ENCODE measurements at places on chromosomes 12 and 14.

GRCh38 chr14:92726135-92726932 lies 22.1 kb downstream of the LGMN start:
- no peak for DNase-seq

- no peak for DNase-seq
Measured at GRCh38 chr12:98470469-98471082, 44.8 kb upstream of the TMPO start.

DNA sequence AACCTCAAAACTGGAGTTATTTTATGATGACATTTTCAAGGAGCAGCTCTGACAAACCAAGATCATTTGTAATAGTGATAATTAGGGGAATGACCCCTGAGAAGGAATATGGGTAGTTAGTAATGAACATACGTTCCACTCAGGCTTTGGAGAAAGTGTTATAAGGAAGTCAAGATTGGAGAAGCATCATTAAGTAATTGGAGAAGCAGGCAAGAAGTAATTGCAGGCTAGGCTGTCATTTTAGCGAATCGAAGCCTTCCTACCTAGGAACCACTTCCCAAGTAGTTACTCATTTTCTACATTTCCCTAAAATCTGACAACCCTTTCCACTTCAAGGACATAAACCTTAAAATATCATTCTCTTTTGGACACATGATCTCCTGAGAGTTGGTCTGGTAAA lies 1.2 kb downstream of the EDDM3B start:
- no peak for DNase-seq

DNA sequence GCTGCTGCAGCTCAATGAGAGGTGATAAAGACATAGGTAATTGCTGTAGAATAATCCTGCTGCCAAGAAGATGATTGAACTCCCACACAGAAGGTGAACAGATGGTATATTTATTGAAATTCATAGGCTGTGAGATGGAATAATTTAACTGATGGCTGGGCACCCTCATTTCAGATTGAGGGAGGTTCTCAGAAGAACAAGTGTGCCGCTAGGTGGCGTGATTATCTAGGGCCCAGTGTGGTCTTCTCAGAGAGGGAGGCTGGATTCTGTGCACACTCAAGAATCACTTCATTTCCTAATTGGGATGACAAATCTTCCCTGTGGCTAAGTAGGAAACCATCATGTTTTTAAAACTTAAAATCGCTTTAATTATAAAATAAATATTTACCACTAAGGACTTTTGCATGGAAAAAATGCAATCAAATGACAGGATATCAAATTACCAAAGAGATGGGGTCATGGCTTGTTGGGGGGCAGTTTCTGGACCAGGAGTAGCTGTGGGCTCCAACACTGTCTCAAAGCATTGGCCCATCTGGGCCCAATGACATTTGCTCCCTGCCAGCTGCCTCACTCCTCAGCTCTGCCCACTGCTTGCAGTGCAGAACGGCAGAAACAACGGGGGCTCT lies 132.3 kb downstream of the SNAPC1 start:
- DNase-seq, result no peak

DNA sequence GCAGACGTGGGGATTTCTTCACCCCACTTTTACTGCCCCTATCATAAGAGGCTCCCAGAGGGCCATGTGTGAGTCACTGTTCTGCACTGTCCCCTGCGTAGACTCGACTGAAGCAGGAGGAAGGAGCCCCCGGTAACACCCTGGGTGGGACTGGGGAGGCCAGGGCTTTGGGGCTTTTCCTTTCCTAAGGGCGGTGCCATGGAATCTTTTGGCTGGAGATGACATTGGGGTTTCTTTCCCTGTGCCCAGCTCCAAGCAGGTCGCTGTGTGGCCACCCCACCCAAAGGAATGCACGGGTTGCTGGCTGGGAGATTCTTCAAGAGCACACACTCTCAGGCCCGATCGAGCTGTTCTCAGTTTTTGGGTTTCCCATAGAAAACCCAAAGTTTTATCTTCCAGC lies 62.3 kb upstream of the RIN3 start:
- no peak for DNase-seq

DNA sequence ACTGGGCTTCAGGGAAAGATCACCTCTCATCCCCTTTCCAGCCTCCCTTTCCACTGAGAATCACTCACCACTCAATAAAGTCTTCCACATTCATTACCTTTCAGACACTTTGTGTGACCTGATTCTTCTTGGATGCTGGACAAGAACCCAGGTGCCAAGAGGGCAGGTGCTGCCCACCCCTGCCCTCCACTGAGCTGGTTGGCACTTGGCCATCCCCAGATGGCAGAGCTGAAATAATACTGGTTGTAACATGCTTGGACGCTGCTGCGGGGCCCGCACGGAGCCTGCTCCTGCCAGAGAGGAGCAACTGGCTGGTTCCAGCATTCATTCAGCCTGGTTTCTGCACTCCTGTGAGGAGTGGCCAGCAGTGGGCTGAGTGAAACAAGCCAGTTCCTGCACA lies 386.7 kb upstream of the CCDC196 start:
- DNase-seq, result no peak

GRCh38 chr12:13504074-13504473 lies 307.5 kb downstream of the EMP1 start:
- no peak for DNase-seq

- no peak for DNase-seq
Measured at GRCh38 chr12:118107011-118107410, 3.2 kb upstream of the VSIG10 start.

DNA sequence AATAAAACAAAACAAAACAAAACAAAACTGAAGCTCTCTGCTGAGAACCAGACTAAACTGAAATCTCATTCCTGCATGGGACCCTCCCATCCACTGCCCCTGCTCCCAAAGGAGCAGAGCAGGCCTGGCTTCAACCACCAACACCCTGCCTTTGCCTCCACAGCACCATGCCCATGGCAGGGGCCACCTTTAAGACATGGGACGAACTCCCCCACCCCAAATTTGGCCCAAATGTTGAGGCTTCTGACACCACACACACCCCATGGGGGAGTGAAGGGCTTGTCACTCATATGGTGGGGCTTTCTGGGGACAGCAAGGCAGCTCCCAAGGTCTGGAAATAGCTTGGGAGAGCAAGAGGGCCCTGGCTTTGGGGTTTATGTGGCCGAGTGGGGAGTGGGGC lies 177.2 kb downstream of the KIF26A start:
- DNase-seq, result no peak

DNA sequence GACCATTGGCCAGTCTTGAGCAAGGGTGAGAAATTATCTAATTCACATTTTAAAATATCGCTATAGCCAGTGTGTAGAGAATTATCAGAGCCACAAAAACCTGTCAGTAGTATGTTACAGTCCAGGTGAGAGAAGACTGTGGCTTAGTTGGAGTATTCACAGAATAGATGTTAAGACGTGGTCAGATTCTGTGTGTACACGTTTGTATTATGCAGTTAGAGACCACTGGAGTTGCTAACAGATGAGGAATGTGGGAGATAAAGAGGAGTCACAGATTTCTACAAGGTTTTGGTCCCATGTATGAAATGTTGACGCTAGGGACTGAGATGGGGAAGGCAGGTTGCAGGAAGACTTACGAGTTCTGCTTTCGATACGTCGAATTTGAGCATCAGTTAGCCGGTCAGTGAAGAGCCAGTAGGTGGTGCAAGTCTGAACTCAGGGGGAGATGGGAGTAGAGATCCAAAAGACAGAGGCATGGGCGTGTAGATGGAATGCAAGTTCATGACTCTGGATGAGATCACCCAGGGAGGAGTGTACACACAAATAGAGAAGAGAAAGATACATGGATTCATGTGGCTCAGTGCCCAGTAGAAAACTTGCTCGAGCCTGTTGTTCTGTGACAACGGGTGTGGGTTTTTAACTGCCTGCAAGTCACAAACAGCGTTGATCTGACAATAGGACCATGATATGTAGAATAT lies 114.8 kb upstream of the FLRT2 start:
- DNase-seq, result no peak

- no peak for DNase-seq
Measured at GRCh38 chr14:99678198-99678597, 5.9 kb upstream of the CYP46A1 start.

DNA sequence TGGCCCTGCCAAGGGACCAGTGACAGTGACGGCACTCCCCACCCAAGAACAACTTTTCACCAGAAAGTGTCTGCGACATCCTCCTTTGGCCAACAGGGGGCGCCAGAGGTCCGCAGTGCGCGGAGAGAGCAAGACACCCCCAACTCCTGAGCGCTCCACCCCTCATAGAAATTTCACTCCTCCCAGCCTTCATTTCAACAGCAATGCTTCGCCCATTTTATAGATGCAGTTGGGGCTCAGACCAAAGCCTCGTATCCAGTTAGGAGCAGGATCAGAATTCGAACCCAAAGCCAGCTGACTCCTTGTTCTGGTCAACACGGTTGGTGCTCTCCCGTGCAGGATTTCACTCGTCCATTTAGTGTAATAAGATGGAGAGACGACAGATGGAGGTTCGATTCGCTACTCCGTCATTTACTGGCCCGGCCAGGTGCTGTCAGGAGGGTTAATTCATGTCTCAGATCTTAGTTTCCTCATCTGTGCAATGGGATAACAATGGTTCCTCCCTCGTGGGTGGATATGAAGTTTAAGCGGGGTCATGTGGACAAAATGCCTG lies 2.4 kb upstream of the POP5 start:
- DNase-seq, result peak; percentile 37

GRCh38 chr14:77681196-77682157 lies 26.3 kb downstream of the ALKBH1 start:
- no peak for DNase-seq

GRCh38 chr12:7075518-7075917 lies 15.0 kb downstream of the C1S start:
- DNase-seq, result no peak

- no peak for DNase-seq
Measured at GRCh38 chr12:98845957-98846356, 200.9 kb downstream of the APAF1 start.

DNA sequence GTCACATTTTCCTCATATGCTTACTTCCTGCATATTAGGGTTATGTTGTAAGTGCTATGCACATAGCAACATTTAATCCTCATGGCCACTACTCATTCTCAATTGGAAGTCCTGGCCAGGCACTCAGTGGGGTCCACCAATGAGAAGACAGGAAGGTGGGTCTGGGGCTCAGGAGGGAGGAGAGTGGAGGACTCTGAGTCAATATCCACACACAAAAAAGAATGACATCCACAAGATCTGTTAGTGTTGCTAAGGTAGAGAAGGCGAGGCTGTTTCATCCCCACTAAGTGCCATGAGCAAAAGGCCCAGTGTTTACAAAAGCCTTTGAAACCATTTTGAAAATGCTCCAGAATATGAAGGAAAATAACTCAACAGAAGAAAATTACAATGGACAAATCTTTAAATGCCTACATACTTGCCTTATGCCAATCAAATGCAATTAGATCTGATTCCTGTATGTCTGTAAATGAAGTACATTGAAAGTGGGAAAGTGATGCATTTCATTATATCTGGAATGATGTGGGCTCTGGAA lies 53.9 kb downstream of the EID3 start:
- DNase-seq, result no peak

DNA sequence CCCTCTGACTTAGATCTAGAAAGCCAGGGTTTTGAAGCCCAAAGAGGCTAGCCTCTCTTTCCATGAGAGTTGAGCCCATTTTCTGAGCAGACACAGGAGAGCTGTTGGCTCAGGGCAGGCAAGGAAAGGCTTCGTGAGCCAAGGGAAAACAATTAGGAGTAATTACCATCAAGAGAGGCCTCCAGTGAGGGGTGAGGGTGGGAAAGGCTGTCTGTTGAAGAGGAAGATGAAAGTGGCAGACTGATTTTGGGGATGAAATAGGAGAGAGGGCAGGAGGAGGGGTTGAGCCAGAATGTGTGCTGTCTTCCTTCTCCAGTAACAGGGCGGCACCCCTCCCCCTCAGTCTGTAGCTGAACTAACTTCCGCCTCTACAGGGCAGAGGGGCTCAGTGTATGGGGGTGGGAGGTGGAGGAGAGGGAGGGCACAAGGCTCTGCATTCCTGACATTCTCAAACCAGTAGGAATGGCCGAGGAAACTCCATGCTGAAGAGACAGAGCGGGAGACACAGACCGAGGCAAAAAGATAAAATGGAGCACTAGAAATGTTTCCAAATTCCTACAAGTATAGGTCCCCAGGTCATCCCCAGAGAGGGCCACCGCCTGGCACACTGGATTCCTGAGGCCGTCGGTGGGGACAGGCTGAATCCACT lies 33.1 kb upstream of the COL2A1 start:
- no peak for DNase-seq

GRCh38 chr14:31047503-31047902 lies 21.3 kb upstream of the STRN3 start:
- no peak for DNase-seq

- DNase-seq, result peak; percentile 8
Measured at GRCh38 chr12:130281153-130281799, 56.4 kb upstream of the PIWIL1 start.

GRCh38 chr14:55074662-55075061 lies 23.2 kb downstream of the MAPK1IP1L start:
- no peak for DNase-seq

DNA sequence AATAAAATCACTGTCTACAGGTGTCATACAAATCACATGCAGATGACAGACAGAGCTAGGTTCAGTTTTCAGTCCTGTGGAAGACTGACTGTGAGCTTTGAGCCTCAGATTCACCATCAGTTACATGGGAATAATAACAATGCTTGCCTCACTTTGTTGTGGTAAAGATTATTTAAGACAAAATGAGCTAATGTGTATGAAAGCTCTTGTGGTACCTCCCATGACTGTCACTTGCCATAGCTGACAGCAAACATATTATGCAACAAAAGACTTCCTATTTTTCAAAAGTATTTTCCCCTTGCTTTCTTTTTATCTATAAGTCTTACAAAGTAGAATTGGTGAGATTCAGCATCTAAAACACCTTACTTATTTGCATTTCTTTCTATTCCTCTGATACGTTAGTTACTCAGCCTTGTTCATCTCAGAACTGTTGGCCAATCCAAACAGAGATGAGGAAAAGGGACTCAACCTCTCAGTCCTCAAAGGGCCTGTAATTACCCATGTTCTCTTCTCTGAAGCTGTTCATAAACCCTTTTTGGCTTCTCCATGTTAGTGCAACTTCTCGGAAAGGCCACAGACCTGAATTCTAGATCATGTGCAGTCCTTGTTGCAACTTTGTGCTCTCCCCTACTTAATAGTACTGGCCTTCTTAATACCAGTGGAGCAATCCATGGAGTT lies 8.8 kb upstream of the DDHD1 start:
- no peak for DNase-seq

DNA sequence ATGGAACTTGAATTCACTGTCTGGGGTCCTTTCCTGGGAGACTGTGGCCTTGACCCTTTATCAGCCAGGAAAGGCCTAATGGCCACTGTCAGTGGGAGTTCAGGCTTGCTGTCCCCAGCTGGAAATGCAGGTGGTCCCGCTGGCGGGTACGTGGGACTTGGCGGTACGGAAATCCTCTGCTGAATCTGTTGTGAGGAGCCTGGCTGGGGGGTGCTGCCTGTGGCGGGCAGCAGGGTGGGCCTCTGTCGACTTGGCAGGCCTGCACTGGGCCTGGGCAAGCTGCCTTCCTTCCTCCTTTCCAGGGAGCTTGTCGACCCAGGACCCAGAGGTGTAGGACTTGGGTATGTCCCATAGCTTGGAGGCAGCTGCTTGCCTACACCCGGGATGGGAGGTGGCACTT lies 26.3 kb downstream of the ZFYVE21 start:
- no peak for DNase-seq

Data from hypothalamus (tissue), 51 donors.